CD4-positive, alpha-beta memory T cell (primary cell): ENCODE measurements at places on chromosomes 13 and 19.

DNA sequence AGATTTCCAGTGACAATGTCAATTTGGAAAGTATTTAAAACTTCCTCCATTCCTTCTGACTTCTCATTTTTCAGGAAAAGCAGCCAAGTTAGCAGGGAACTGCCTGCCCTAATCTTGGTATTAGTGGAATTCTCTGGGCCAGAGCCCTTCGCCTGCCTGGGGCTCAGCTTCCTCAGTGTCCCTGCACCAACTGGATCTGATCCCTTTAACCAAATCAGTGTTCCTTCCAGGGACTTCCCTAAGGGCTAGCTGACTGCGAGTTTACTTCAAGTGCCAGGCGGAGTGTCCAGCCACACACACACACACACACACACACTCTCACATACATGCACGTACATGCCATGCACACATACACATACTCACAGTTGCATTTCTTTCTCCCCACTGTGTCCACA lies 20.0 kb downstream of the RAB20 start:
- no peak overlapping the region for H3K4me3 ChIP-seq
- no peaks in the 10 kb centered on the region for H3K36me3 ChIP-seq
- no peaks in the 10 kb centered on the region for H3K4me1 ChIP-seq

GRCh38 chr19:56972291-56972841 lies 131.8 kb upstream of the PEG3 start:
- no peaks in the 10 kb centered on the region for H3K27me3 ChIP-seq
- no peaks in the 10 kb centered on the region for H3K36me3 ChIP-seq
- no peak for DNase-seq
- no peaks in the 10 kb centered on the region for H3K4me1 ChIP-seq
- no peak overlapping the region for H3K27ac ChIP-seq
- H3K4me3 ChIP-seq = no peak overlapping the region

DNA sequence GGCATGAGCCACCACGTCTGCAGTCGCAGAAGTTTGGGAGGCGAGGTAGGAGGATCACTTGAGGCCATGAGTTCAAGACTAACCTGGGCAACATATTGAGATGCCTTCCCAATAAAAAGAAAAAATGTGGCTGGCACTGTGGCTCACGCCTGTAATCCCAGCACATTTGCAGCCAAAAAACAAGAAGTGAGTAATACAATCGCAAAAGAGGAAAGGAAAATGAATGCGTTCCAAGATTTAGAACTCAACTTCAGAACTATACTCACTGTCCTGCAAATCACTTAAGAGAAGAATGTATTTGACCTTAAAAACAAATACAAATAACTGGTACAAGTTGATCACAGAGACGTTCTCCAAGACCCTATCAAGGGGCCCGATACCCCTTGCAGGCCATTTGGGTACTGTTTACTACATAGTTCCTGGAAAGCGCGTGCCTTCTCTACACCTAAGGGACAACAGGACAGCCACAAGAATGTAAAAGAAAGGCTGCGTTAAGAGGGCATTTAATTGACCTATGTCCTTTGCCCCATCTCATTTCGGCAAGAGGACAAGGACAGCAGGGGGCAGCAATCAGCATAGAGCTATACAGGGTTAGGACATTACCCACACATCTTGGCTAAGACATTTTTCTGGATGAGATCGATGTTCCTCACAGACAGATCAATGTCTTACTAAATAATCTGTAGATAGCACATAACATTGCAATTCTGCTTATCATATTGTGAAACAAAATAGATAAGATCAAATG lies 41.3 kb downstream of the FLT3 start:
- H3K4me3 ChIP-seq = no peak overlapping the region
- H3K27ac ChIP-seq = no peak overlapping the region
- DNase-seq = peak; percentile 22
- H3K27me3 ChIP-seq = peaks cover 4% of the 10 kb centered on the region
- H3K36me3 ChIP-seq = no peaks in the 10 kb centered on the region

DNA sequence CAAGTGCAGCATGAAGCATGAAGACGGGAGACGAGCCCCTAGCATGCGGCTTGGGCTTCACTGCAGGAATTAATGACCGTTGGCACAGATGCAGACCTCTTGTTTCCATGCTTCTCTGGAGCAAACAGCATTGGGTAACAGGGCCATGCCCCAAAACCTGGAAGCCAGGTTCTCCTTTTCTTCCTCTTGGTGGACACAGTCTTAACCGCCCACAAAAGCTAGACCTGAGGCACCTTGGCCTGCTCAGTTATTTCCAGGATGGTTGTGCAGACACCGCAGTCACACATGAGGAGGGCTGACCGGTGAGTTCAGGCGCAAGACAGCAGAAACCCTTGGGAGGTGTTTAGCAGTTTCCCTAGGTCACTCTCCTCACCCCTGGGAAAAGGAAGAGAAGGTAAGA lies 133.9 kb upstream of the GJB6 start:
- no peaks in the 10 kb centered on the region for H3K27me3 ChIP-seq
- no peaks in the 10 kb centered on the region for H3K4me1 ChIP-seq
- H3K36me3 ChIP-seq = no peaks in the 10 kb centered on the region
- H3K4me3 ChIP-seq = no peak overlapping the region
- DNase-seq = no peak

GRCh38 chr19:13588957-13589833 lies 82.9 kb upstream of the CACNA1A start:
- H3K4me1 ChIP-seq = peaks cover 7% of the 10 kb centered on the region
- H3K4me3 ChIP-seq = no peak overlapping the region
- no peaks in the 10 kb centered on the region for H3K27me3 ChIP-seq
- no peaks in the 10 kb centered on the region for H3K36me3 ChIP-seq

DNA sequence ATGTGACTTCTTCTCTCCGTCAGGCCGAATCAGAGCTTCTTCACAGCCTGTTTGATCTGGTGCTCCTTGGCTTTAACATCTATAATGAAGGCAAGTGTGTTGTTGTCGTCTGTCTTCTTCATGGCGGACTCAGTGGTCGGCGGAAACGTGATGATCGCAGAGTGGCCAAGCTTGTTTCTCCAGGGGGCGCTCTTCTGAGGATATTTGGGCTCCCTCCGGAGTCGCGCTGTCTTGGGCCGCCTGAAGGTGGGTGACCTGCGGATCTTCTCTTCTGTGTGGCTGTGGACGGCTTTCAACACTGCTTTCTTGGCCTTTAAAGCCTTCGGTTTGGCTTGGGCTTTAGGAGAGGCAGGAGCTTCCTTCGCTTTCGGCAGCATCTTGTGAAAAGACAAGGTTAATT lies 9.8 kb downstream of the TPRX1 start:
- no peak for DNase-seq
- H3K27ac ChIP-seq = no peak overlapping the region
- H3K4me1 ChIP-seq = no peaks in the 10 kb centered on the region

DNA sequence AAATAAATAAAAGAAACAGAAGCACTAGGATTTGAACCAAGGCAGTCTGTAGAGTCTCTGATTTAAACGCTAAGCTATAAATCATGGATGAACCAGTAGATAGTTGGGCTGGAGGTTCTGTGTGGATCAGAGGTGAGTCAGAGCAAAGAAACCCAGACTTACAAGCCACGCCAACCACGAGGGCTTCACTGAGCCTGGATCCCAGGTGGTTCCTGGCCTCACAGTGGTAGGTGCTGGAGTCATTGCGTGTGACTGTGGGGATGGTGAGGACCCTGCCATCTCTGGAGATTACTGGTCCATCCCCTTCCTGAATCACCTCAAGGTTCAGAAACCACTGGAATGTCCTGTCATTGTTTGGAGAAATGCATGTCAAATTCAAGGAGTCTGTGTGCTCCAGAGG lies 19.3 kb upstream of the CEACAM20 start:
- no peak for DNase-seq
- no peaks in the 10 kb centered on the region for H3K4me1 ChIP-seq
- no peaks in the 10 kb centered on the region for H3K27me3 ChIP-seq
- no peak overlapping the region for H3K4me3 ChIP-seq
- no peak overlapping the region for H3K27ac ChIP-seq

- H3K36me3 ChIP-seq = no peaks in the 10 kb centered on the region
- no peaks in the 10 kb centered on the region for H3K4me1 ChIP-seq
- no peak overlapping the region for H3K27ac ChIP-seq
- no peak overlapping the region for H3K4me3 ChIP-seq
- no peaks in the 10 kb centered on the region for H3K27me3 ChIP-seq
Measured at GRCh38 chr13:91375116-91375729, 23.2 kb upstream of the GPC5 start.

GRCh38 chr13:97307882-97308624 lies 85.9 kb downstream of the MBNL2 start:
- H3K36me3 ChIP-seq = no peaks in the 10 kb centered on the region
- H3K4me3 ChIP-seq = no peak overlapping the region
- no peak overlapping the region for H3K27ac ChIP-seq
- no peak for DNase-seq
- H3K27me3 ChIP-seq = no peaks in the 10 kb centered on the region
- no peaks in the 10 kb centered on the region for H3K4me1 ChIP-seq

DNA sequence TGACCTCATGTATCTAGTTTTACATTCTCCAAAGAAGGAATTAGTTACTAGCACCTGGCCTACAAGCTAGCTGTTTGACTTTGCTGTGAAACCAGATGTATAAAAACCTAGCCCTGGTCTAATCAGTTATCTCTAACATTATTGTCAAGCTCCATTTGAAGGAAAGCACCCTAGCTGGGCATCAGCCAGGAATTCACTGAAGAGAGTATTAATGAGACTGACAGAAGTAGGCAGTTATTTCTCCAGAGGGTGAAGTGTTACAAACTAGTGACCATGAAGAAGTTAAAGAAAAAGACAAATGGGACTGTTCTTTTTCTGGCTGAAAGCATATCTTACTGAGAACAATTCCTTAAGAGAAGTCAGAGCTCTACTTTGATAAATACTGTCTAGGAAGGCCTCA lies 2529.3 kb upstream of the PCDH20 start:
- no peak overlapping the region for H3K27ac ChIP-seq
- H3K27me3 ChIP-seq = no peaks in the 10 kb centered on the region
- no peak overlapping the region for H3K4me3 ChIP-seq
- DNase-seq = no peak

DNA sequence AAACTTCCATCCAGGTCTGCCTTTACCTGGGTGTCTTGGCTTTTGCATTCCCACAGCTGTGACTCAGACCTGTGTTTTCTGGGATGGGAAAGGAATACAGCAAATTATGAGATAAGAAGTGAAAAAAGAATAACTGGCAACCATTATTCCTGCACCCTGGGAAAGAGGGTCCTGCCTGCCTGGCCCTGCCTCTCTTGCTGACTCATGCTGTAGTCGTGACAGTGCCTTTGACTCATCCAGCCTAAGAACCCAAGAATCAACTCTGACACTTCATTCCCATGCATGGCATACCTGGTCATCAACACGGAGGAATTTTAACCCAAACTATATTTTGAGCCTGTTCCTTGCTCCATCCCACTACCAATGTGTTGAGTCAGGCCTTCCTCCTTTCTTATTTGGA lies 185.4 kb upstream of the SERP2 start:
- no peak overlapping the region for H3K27ac ChIP-seq
- peaks cover 6% of the 10 kb centered on the region for H3K4me1 ChIP-seq
- DNase-seq = no peak
- H3K27me3 ChIP-seq = no peaks in the 10 kb centered on the region

GRCh38 chr13:91817250-91817649 lies 418.8 kb downstream of the GPC5 start:
- H3K27ac ChIP-seq = no peak overlapping the region

DNA sequence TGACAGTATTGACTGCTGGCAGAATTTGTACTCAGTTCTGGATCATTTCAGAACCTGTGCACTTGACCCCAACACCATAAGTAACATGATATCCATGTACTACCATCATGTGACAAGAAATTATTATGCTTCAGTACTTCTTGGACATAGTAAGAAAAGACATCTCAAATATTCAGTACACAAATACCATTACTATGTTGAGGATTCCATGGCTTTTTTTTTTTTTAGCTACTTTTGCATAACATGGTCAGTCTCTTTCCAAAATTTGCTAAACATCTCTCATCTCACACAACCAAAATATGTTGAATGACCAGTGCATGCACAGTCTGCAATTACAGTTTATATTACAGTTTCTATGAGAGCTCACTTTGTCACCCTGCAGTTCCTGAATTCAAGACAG lies 85.3 kb downstream of the FLT1 start:
- H3K4me3 ChIP-seq = no peak overlapping the region
- H3K27ac ChIP-seq = no peak overlapping the region
- H3K27me3 ChIP-seq = peaks cover 4% of the 10 kb centered on the region
- H3K4me1 ChIP-seq = no peaks in the 10 kb centered on the region

DNA sequence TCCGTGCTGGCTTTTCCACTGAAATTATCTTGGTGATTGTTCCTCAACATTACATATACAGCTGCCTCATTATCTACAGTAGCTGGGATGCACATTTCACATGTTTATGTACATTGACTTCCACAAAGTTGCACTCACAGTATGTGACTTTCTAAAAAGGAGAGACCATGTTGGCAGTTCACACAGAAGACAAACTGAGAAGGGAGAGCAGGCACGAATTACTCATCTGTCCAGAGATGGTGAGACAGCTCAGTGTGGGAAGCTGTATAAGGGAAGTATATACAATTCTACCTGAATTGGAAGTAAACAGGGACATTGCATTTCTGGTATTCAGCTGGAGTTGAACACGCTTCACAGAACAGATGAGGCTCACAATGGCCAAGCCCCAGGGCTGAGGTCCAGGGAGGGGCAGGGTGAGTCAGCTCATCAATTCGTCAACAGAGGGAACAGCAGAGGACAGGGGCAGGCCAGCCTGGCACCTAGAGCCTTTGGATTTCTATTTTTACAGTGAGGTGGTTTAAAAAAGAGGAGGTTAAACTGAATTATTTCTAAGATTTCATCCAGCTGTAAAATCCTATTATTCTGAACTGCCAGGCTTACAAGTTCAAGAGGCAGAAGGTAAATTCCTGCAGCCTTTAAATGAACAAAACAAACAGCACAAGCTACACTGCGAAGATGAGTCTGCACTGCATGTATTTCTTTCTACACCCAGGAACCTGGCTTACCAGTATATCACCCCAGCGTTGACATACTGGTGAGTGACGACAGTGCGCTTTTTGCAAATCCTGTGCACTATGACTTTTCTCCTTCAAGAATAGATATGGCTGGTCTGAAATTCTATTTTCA lies 9.8 kb downstream of the PARP4 start:
- H3K36me3 ChIP-seq = peaks cover 17% of the 10 kb centered on the region
- no peaks in the 10 kb centered on the region for H3K27me3 ChIP-seq
- H3K4me3 ChIP-seq = no peak overlapping the region
- DNase-seq = no peak
- no peaks in the 10 kb centered on the region for H3K4me1 ChIP-seq
- H3K27ac ChIP-seq = no peak overlapping the region

GRCh38 chr19:47470447-47471195 lies 1.1 kb downstream of the SLC8A2 start:
- H3K27ac ChIP-seq = no peak overlapping the region
- peaks cover 37% of the 10 kb centered on the region for H3K27me3 ChIP-seq
- peaks cover 12% of the 10 kb centered on the region for H3K4me1 ChIP-seq
- H3K4me3 ChIP-seq = no peak overlapping the region

- no peak overlapping the region for H3K27ac ChIP-seq
- DNase-seq = no peak
- no peaks in the 10 kb centered on the region for H3K4me1 ChIP-seq
Measured at GRCh38 chr19:54916822-54917221, 10.9 kb downstream of the NCR1 start.

GRCh38 chr13:50678464-50679162 lies 164.9 kb downstream of the DLEU7 start:
- DNase-seq = no peak
- no peaks in the 10 kb centered on the region for H3K27me3 ChIP-seq
- H3K27ac ChIP-seq = no peak overlapping the region
- H3K4me3 ChIP-seq = no peak overlapping the region
- H3K36me3 ChIP-seq = no peaks in the 10 kb centered on the region
- H3K4me1 ChIP-seq = no peaks in the 10 kb centered on the region

- peak overlapping the region; percentile 88 for H3K27ac ChIP-seq
- H3K27me3 ChIP-seq = no peaks in the 10 kb centered on the region
Measured at GRCh38 chr19:34998777-34999497, 1.2 kb upstream of the GRAMD1A start.
